ENCODE measurements at places on chromosomes 6 and 20.

- DNase-seq = peak; percentile 60
Measured at GRCh38 chr6:135250751-135251497, 69.8 kb downstream of the MYB start.

DNA sequence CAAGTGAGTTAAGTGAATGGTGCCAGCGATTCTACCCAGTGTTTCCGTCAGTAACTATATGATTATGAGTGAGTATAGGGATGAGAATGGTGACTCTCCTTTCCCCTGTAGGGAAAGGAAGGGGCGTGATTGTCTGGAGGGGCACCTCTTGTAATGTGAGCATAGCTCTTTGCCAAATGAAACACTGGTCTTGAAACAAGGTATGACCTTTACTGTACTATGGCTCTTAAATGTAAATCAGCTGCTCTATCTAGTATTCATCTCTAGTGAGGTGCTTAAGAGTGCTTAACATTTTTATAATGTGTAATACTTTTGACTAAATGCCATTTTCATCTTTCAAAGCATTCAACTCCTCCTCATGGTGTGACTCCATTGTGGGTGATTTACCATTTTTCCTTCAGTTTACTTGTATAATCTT is 11.0 kb downstream of the PANK2 start:
- DNase-seq = no peak

DNA sequence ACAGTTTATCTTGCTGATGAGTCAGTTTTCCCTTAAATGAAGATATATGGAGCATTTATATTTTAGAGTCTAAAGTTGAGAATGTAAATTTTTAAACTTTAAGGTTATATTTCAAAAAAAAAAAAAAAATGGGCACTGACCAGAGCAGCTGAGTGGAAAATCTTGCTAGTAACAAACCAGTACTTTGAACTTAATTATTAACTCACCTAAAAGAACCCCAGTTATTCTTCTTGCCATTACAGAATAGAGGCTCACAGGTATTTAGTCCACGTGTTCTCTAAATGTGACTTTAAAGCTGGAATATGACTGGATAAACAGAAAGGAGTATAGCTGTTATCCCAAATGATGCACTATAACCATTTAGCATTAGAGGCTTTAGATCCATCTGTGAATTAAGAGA is 178.4 kb downstream of the COL9A1 start:
- no peak for DNase-seq

- DNase-seq = no peak
Measured at GRCh38 chr6:77650098-77650663, 2.7 kb upstream of the MEI4 start.

GRCh38 chr20:7868108-7868507 is 72.2 kb downstream of the HAO1 start:
- no peak for DNase-seq

DNA sequence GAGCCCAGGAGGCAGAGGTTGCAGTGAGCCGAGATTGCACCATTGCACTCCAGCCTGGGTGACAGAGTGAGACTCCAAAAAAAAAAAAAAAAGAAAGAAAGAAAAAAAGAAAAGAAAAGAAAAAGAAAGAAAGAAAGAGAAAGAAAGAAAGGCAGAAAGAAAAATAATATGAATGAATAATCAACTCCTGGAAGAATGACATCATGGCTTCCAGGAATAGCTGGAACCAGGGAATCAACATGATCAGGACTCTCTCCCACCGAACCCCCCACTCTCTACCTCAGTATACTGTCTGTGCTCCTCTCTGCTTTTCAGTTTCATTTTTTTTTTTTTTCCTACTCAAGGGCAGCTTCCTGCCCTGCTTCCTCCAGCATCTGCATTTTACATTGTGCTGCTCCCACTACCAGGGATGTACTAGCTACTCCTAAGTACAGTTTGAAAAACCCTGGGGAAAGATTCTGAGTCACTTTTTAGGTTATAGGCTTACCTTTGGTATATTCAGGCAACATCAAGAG is 19.7 kb upstream of the MTCL3 start:
- DNase-seq = no peak

- DNase-seq = no peak
Measured at GRCh38 chr6:131366223-131366622, 206.8 kb upstream of the ARG1 start.

DNA sequence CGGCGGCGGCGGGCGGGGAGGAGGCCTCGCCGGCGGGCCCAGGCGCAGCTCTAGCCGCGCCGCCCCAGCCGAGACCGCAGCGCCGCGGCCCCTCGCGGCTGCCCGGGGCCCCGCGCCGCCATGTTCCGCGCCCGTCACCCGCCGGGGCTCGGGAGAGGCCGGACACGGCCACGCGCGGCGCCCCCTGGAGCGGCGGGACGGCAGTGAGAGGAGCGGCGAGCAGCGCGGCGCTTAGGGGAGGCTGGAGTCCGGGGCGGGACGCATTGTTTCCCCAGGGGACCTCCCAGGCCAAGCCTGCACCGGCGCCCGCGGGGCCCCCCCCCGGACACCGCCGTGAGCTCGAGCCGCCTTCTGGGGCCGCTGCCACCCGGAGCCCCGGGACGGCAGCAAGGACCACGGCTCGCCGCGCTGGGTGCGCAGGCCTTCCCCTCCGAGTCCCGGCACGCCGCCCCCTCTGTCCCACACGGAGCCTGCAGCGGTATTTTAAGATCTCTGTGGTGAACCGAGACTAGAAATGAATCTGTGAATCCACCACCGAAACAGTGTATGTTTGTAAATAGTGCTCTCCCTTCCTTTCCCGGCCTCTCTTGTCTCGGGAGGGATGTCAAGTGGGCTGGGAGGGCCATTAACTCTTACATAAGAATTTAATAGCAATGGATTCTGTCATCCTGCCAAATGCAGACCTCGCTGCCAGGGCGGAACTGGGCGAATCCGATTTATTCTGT is 424 bp upstream of the KIF13A start:
- DNase-seq = peak; percentile 82

DNA sequence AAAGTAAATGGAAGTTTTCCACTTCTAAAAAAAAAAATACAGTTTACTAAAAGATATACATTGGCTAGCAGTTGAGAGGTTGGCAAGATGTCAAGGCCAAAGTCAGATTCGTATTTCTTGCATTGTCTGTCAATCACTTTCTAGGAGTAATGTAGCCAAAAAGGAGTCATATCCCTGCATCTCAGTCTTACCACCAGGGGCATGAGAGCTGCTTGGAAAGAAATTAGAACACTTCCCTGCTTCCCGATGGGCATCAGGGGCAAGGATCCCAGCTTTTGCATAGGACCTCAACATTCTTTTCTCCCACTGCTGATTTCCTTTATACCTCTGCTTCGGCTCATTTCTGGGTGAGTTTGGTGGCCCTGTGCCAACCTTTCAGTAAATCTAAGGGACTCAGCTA is 581.0 kb upstream of the MAP3K7 start:
- no peak for DNase-seq

DNA sequence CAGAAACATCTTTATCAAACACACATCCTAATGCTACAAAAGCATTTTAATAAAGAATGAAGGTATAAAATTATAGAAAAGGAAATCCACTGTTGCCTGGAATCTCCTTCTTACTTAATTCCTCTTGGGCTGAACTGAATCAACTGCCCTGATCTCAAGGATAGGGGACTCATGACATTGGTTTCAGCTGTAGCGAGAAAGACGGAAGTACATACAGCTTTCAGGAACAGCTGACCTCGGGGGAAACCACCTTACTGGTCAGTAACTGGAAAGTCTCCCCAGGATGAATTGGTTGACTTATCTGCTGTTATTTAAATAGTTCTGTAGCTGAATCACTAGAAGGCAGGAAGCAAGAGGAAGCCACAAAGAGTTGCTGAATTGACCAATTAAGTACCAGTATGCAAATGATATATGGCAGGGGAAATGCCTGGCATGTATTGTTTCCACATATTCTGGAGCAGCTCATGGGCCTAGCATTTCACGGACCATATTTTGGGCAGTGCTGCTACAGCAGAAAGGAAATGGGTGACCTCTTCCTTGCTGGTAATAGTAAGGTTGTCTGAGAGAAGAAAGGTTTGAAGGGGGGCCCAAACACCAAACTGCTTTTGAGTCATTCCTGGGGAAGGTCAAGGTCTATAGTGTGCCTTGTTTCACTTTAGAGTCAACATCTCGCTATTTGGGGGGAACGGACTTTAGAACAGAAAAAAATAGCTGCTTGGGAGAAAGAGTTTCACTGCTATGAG is 43.7 kb upstream of the MAP7 start:
- DNase-seq = no peak

All from NCI-H1436 (cell line).